ENCODE measurements at places on chromosomes 5 and 9.

DNA sequence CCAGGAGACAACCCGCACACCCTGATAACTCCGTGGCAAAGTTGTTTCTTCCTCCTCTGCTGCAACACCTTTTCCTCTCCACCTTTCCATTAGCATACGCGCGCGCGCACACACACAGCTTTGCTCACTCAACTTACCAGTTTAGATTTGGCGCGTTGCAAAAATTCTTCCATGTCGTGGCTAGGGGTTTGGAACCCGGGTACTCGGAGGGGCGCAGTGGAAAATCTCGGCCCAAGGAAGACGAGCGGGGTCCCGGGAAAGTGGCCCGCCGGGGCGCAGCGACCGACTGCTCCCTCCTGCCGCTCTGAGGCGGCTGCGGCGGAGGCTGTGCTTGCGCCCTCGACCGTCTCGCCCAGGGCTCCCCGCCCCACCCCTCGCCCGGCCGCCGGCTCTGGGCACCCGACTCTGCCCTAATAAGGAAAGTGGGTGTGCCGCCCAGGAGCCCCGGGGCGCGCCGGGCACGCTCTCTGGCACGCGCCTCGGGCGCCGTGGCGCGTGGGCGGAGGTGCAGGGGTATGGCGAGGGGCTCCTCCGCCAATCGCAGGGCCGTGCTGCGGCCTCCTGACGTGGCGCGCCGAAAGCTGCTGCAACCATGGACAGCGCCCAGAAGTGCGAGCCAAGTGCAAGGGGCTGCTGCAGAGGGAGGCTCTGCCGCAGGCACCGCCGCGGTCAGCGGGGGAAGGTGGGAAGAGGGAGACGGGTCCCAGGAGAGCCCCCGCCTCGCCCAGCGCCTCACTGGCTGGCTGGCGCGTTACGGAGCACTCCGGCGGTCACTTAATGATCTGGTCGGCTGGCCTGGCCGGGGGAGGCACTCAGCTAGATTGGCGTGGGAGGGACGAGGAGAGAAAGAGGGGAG is at the start of gene PRUNE2:
Gene PRUNE2 (minus strand): TSS at position 324 of the 856 bp plus-strand sequence. CDS start 151 bp downstream, at position 173.
- DNase-seq: no peak

DNA sequence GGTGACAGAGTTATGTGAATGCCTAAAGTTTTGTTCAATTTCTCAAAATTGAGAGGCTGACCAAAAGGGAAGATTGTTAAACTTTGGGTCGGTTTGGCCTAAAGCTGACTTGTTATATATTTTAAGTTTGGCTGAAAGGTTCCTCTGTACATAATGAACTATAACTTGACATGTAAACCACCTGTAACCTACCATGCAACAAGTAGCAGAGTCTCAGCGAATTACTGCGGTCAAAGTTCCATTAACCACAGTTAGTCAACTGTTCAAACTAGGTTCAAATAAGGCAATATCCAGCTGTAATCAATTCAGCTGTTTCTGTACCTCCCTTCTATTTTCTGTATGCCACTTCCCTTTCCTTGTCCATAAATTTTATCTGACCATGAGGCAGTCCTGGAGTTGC is 325.1 kb upstream of the NMUR2 start:
- no peak for DNase-seq

GRCh38 chr5:82720213-82721086 is 356.7 kb downstream of the TMEM167A start:
- DNase-seq: no peak

- DNase-seq: no peak
Measured at GRCh38 chr5:104942735-104943134, 1380.1 kb upstream of the NUDT12 start.

GRCh38 chr9:20880675-20881074 is 150.8 kb downstream of the HACD4 start:
- DNase-seq: no peak

DNA sequence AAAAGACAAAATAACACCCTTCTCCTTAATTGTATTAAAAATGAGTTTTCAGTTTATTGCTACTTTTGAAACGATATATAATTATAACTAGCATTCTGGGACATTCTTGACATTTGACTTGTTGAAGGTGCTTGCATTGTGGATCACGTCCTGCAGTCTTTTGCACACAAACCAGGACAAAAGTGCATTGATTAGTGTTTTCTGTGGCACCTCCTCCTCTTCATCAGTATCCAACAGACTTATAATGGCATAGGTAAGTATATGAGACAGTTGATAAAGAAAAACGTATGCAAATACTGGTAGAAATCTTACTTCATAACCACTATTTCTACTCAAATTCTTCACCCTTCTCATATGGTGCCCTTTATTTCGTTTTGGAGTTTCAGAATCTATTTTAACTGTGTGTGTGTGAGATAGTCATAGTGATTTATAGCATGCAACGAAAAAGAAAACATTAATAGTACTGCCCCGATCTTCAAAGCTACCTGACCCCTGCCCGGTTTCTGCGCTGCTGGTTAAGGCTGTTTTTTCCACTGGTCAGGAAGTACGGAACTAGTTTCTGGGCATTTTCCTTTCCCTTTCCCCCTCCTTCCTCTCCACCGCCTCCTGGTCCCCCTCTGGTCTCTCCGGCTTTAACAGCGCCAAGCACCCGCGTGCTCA is 639 bp upstream of the RASA1 start:
- no peak for DNase-seq

DNA sequence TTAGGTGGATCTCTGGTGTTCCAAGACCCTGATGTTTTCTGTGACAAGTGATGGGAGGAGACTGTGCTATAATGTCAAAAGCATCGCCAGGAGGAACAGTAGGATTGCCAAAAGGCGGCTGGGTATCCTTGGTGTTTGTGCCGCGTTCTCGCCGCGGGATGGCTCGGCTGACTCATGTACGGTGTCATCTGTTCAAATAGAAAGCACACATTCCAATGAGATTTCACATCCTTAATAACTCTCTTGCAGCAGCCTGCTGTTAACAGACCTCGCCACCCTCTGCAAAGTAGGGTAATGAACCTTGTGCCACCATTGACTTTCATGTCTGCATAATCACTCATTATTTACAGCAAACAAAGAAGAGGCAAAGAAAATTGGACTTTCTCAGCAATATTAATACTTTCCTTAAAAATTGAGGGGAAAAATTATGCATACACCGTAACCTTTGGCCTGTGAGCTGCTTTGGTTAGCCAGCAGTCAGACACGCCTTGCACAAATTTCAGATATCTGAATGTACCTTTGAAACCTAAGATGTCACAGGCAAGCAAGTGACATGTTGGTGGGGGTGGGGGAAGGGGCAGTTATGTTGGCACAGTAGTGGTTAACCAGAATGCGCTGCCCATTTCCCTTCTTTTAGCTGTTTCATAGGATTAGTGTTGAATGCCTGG is 289.4 kb downstream of the EFNA5 start:
- no peak for DNase-seq

GRCh38 chr9:133341369-133342068 is 5.5 kb upstream of the SURF6 start:
- DNase-seq: no peak

DNA sequence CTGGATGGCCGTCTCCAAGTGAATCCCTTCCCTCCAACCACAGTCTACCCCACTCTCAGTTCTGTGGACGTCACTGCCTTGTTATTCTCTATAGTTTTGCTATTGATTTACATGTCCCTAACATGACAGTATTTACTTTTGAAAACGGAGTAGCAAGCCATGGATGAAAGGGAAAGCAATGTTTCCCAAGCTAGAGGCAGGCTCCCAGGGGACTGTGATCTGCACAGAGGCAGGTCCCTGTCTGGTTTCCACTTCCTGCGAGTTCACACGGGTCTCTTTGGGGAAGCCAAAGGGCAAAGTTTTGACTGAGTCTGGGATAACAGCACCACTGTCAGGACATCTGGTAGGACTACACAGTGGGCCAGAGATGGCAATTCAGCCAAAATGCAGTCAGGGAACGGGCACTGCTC is 12.7 kb downstream of the C9orf153 start:
- DNase-seq: no peak

- DNase-seq: no peak
Measured at GRCh38 chr5:135073761-135074345, 39.8 kb upstream of the PITX1 start.

- no peak for DNase-seq
Measured at GRCh38 chr5:170913573-170913972, 51.8 kb downstream of the RANBP17 start.

DNA sequence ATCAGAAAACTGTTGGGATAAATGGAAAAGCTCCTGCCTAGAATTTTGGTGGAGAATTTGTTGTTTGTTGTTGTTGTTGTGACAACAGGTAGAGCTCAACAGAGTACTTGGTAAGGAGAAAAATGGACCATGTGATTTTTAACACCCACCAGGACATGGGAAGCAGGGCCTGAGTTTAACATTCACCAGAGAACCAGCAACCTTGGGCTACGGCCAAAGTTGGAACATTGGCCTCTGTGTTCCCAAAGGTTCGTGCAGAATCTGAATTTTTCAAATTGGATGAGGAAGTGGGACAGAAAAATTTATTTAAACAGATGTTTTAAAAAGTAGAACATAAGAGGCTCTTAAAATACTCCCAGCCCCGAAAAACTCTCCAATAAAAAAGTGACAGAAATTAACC is 127.0 kb downstream of the GNA14 start:
- no peak for DNase-seq

- DNase-seq: no peak
Measured at GRCh38 chr5:149712439-149713147, 17.5 kb upstream of the PPARGC1B start.

GRCh38 chr5:106094839-106095238 is 1575.9 kb downstream of the EFNA5 start:
- DNase-seq: no peak

DNA sequence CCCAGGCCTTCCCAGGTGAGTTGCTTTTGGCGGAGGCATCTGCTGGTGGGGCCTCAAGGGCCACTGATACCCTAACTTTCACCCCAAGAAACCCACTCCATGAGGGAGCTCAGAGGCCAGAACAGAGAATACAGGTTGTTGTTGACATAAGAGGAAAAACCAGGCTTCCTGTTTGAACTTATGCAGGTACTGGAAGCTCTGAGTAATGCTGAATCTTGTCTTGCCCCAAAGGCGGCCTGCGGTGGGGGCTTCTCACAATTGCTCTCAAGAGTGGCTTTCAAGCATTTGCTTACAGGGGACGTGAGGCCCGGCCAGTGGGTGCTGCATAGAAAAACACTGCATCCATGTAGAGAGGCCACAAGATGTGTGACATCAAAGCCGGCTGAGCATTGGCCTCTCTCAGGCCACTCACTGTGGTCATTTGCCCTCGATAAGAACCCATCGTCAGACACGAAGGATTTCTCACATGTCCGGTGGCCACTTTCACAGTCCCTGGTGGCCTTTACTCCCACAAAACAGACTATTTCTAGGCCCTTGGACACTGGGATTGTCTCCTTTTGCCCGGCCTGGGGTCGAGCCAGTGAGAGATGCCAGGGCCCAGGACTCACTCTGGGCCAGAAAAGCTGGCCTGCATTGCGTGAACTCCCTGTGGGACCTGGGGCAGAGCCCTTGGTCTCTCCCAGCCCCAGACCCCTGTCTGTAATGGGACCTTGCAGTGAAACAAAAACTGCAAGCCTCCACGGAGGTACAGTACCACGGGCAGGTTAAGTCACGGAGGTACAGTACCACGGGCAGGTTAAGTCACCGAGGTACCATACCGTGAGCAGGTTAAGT is 34.5 kb upstream of the TCF7 start:
- DNase-seq: peak; percentile 67

DNA sequence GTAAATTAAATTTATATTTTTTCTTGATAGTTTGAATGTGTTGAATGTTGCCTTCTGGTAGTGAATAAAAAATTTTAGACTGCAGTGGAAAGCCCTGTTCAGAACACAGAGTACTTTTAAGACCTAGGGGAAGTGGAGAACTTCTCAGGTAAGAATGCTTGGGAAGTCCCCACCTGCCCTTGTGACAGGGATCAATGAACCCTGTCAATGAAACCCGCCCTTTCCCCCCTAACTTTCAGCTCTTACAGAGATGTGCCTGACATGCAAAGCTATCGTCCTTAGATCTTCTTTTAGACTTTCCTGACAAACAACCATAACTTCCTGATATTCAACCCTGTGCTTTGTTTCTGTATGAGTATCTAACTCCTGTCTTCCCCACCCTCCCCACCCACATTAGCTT is 562.7 kb downstream of the TLE4 start:
- DNase-seq: no peak

- DNase-seq: no peak
Measured at GRCh38 chr5:139862313-139862712, 66.7 kb downstream of the PSD2 start.

DNA sequence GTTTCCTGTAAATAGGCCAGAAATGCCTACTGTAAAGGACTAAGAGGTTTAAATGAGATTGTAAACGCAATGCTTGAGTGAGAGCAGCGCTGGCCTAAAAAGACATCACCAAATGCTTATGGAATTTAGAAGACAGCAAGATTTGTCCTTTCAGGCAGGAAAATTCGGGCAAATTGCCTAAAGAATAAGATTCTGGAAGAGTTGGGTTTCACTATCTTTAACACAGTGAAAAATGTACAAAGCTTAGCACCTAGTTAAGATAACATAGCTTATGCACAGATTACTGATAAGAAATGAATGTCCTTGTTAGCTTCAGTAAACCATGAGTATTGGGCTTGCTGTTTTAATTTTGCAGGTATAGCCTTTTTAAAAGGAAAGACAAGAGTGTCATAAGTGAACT is 4.7 kb downstream of the FKBP15 start:
- no peak for DNase-seq

DNA sequence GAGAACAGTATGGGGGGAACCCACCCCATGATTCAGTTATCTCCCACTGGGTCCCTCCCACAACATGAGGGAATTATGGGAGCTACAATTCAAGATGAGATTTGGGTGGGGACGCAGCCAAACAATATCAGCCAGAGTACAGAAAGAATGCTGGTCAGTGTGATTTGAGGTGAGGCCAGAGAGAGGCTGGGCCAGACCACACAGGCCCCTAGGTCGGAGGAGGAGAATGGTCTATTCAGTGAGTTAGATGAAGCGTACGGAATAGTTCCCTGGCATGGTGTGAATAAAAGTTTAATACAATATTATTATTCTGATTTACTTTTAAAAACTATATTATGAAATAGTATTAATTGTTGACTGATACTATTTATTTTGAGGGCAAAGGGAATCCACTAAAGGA is 39.7 kb downstream of the PCSK5 start:
- DNase-seq: no peak

DNA sequence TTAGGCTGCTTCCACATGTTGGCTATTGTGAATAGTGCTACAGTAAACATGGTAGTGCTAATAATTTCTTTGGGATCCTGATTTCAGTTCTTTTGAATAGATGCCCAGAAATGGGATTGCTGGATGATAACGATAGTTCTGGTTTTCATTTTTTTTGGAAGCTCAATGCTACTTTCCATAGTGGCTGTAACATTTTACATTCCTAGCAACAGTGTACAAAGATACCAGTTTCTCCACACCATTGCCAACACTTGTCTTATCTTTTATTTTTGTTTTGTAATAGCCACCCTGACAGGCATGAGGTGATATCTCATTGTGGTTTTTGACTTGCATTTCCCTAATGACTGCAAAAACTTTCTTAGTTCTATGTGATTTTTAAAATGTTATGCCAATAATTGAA is 68.8 kb upstream of the LRRC70 start:
- no peak for DNase-seq
